ENCODE measurements at places on chromosomes 12 and 14.
A peak's percentile ranks its signal among the peaks of the same experiment; 100 is the strongest.

GRCh38 chr12:53659011-53659551 is 16.8 kb downstream of the ATP5MC2 start:
- peak; percentile 27 for DNase-seq

DNA sequence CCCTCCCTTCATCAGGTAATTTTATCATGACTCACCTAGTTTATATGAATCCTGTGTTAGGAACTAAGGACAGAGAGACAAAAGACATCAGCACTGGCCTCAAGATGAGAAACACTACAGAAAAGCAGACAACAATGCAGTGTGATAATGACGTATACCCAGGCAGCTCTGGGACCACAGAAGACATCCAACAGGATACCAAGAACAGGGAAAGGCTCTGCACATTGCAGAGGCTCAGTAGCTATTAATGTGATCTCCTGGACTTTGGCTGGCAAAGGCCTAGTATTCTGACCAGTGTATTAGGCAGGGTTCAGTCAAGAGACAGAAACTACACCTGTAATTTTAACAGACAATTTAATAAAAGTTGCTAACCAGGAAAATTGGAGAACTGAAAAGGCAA is 39.7 kb downstream of the CDK17 start:
- DNase-seq: no peak

- DNase-seq: no peak
Observed at GRCh38 chr12:118023301-118023860, 6.9 kb downstream of the RFC5 start.

DNA sequence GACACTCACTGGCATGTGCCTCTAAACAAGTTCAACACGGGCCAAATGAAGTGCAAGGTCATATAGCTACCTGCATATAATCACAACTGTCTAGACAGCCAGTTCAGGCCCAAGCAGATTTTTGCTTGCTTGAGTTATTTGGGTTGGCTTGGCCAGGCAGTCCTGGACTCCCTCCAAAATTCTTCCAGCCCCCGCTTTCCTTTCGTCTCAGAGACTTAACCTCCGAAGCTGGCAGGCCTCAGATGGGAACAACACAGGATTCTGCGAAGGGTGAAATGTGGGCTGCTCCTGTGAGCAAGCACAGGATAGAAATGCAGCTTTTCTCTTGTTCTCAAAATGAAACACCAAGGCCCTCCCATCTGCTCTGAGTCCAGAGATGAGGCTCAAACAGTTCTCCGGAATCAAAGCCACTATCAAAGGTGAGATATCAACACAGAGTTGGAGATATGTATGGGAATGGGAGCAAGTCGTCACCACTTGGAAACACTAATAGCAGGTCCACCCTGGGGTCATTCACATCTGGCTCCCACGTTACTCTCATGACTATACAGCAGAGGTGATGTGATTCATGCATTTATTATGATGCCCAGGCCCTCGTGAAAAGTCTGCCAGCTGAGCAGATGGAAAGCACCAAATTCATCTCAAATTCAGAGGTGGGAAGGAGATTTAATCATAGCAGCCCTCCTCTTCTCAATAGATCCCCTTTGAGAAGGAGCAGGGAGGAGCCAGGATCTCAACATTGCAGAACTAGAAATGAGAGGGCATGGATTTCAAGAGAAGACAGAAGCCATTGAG is 389.8 kb downstream of the NUAK1 start:
- DNase-seq: no peak

DNA sequence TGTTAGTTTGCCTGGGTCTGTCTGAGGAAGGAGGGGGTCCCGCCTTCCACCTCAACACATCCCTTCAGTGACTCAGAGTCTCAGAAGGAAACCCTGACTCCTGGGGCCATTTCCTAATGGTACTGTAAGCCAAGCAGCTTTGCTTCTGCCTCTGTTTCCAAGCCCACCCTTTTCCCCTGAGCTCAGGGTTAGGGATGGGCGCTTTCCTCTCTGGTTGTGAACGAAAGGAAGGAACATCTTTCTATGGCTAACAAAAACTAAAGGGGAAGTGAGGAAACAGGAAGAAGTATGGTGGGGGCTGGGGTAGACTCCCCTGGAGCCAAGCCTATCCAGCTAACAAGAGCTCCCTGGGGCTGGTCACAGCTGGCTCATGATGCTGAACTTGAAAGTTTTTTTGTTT is 11.6 kb upstream of the UNC119B start:
- no peak for DNase-seq

GRCh38 chr14:22505697-22506377 is 83.2 kb downstream of the DAD1 start:
- DNase-seq: no peak

DNA sequence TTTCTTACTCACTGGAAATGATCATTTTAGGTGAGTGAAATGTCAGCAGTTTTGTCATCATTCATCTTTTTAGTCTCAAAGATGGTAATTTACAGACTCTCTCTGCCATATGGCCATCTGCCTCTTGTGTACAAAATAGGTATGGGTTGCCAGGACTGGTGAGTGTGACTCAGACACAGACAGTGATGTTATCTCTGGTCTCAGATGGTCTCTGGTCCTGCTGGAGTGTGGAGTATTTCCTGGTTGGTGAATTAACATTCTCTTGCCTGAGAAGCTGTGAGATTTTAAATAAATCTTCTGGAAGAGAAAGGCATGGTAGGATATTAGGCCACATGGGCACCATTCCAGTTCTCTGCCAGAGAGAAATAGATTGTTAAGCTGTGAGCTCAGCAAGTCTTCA is 207.0 kb downstream of the ATP23 start:
- DNase-seq: no peak

- no peak for DNase-seq
Observed at GRCh38 chr12:110012137-110012536, 12.9 kb downstream of the ANKRD13A start.

DNA sequence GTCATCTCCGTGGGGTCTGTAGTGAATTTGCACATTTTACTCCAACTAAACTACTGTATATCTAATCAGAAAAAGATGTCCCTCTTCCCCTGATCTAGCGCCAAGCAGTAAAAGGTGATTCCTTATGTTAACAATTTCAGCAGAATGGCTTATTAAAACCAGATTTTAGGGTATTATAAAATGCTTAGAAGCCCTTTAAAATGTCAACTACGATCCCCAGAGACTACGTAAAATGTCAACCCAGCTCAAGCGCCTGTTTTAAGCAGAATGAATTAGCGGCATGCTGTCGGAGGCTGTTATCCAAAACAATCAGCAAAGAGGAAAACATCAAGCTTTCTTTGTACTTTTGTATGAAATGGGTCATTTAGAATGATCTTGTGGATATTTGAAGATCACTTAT is 408.9 kb downstream of the SOX5 start:
- no peak for DNase-seq

DNA sequence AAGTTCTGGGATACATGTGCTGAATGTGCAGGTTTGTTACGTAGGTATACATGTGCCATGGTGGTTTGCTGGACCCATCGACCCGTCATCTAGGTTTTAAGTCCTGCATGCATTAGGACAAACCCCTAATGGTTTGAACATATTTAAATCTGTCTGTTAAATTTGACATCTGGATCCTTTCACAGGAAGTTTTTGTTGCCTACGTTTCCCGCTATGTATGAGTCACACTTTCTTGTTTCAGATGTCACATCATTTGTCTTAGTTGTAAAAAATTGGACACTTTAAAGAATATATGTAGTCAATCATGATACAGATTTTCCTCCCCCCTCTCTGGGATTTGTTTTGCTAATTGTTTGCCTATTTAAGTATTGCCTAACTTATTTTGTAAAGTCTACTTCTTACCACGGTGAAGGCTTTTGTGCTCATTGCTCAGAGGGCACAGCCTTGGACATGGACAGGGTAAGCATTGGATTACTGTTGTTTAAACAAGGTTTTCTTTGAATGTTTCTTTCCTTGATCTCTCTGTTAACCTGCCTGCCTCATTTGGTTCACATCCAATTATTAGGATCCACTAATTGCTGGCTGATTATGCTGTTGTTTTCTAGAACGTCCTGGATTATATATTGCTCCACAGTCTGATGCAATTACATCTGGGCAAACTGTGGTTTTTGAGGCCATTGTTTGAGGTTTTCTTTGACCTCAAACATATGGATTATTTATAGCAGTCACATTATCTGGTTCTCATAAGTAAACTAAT is 1441.4 kb downstream of the AACS start:
- DNase-seq: no peak

GRCh38 chr12:75754141-75754540 is 242.7 kb upstream of the KRR1 start:
- DNase-seq: no peak

- no peak for DNase-seq
Observed at GRCh38 chr12:80129895-80130530, 30.7 kb downstream of the OTOGL start.

DNA sequence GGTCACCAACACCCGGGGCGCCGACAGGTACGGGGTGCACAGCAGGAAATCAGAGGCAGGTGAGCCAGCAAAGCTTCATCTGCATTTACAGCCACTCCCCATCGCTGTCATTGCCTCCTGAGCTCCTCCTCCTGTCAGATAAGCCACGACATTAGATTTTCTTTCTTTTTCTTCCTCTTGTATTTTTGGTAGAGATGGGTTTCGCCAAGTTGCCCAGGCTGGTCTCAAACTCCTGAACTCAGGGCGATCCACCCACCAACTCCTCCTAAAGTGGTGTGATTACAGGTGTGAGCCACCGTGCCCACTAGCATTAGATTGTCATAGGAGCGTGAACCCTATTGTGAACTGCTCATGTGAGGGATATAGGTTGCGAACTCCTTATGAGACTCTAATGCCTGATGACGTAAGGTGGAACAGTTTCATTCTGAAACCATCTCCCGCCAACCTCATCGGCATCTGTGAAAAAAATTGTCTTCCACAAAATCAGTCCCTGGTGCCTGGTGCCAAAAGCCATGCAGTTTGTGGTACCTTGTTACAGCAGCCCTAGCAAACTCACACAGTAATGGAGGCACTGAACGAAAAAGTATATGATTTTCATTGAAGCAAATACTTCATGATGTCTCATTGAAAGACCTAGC is 1.5 kb downstream of the STYK1 start:
- no peak for DNase-seq

- DNase-seq: no peak
Observed at GRCh38 chr12:4567073-4567881, 5.3 kb downstream of the DYRK4 start.

DNA sequence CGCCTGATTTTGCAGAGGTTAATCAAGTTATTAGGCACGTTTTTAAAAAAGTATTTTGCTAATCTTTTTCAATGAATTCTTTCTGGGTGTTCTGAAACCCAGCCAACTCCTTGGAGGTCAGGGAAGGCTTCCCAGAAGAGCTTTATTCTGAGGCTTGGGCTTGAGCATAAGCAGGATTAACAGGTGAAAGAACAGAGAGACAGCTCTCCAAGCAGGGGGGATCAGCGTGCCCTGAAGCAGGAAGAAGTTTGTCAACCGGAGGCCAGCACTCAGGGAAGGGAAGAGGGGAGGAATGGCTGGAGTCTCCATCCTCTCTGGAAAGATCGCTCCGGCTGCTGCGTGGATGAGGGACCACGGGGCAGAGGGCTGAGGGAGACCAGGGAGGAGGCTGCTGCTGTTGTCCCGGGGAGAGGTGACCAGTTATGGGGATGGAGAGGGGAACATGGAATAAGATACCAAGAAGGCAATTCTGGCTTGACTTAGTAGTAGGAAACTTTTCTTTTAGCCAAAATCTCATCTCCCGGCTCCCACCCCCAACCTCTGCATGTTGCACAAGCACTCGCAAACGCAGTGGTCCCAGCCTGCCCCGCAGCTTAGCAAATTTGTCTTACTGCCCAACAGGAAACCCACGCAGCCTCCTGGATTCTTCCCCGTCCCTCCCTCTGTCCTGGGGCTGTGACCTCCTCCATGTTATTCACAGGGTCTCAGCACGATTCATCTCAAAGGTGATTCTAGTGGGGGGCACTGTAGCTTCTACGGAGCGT is 1.1 kb upstream of the SSH1 start:
- DNase-seq: no peak

DNA sequence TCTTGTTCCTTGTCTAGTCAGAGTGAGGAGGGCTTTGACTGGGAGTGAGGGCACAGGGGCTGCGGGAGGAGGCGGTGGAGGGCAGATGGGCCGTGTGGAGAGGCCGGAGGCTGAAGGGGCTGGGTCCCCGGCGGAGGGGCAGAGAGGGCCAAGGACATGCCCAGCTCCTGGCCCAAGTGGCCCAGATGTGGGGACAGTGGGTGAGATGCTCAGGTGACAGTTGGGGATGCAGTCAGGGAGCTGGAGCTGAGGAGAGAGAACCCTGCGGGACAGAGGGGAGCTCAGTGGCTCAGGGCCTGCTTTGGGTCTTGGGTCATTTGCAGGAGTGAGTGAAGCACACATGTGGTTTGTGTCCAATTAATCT is 26.5 kb upstream of the PLD4 start:
- DNase-seq: no peak

- DNase-seq: no peak
Observed at GRCh38 chr14:55508676-55509075, 68.3 kb upstream of the TBPL2 start.

DNA sequence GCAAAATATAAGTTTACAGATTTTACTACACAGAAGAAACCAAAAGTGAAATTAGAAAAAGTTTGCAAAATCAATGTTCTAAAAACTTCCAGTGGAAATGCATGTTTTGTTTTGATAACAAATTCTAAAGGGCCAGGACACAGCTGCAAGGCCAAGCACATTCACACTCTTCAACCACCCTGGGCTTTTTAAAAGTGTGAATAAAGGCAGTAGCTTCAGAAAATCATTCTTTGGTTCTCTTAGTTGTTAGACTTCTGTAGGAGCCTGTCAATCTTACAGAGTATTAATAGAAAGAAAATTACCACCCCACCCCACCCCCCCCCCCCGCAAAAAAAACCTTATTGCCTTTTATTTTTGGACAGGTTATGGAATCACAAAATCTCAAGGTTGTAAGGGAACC is 105.2 kb upstream of the EGLN3 start:
- DNase-seq: no peak

DNA sequence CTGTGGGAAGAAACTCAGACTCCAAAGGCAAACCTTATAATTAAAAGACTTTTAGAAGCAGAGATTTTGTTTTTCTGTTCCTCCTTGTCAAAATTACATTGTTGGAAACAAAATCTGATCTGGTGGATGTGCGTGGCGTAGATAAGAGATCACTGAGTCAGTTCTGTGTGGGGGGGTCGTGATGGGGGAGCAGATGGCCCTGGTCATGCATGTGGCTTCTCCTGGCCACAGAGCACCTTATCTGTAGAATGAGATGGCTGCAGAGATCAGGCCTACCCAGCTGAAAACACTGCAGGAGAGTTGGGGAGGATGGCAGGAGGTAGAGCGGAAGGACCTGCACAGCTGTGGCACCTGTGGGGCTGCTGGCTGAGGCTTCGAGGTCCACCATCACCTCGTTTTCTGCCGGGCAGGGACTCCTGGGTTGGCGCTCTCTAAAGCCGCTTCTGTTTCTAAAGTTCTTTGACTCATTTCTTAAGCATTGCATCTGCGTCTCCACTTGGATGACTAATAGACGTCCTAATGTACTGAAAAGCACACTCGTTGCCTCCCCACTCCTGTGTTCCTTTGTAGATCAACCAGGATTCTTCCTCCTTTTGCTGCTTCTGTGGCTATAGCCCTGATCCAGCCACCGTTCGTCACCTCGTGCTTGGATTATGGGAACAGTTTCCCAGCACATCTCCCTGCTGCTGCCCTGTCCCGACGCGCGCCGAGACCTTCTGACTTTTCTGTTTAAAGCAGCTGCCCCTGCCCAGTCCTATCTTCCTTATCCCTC is 93.4 kb downstream of the TSPAN9 start:
- DNase-seq: no peak
